Stimulated activated CD4-positive, alpha-beta T cell treated with anti-CD3 and anti-CD28 coated beads, Interleukin-15, amount 100 ng/mL, for 1 hour (primary cell): ENCODE measurements at places on chromosomes 4 and X.

GRCh38 chr4:78788007-78788889 lies 12.1 kb downstream of the BMP2K start:
- no peak for DNase-seq

DNA sequence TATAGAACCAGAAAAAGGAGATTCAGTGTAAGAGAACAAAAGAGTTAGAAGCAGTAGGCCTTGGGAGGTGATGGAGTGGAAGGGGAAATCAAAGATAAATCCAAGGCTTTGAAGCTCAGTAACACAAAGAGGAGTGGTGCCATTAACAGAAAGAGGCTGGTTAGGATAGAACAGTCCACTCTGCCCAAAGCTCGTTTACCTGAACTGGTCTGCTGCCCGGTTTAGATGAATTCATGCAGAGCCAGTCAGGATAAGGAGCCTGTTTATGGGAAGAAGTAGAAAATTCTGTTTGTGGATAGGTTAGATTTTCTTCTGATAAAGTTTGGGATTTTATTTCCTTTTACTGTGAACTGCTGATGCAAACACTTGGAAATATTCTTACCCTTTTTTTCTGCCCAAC lies 80.6 kb downstream of the HMGB2 start:
- DNase-seq: no peak

DNA sequence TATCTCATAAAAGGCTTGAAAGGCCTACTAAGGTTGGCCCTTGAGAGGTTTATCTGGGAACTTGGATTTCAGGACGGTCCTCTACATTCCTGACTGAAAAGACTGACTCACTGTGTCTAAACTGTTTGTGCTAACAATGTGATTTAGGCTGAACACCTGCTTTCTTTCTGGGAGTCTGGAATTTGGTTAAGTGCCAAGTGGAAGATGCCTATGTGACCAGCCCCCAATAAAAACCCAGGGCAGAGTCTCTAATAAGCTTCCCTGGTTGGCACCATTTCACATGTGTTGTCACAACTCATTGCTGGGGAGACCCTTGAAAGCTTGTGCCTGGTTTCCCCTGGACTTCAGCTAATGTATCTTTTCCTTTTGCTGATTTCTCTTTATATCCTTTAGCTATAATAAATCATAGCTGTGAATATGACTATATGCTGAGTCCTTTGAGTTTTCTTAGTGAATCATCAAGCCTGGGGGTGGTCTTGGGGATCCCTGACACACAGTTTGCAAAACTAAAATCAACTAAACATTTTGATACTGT lies 55.1 kb downstream of the GPR82 start:
- DNase-seq: no peak

- no peak for DNase-seq
Measured at GRCh38 chr4:175772170-175772705, 39.8 kb downstream of the GPM6A start.

- no peak for DNase-seq
Measured at GRCh38 chr4:2081540-2081939, 22.4 kb downstream of the NAT8L start.

- no peak for DNase-seq
Measured at GRCh38 chr4:42473071-42473684, 75.9 kb downstream of the SHISA3 start.

- no peak for DNase-seq
Measured at GRCh38 chr4:138647433-138647832, 368.1 kb upstream of the NOCT start.

DNA sequence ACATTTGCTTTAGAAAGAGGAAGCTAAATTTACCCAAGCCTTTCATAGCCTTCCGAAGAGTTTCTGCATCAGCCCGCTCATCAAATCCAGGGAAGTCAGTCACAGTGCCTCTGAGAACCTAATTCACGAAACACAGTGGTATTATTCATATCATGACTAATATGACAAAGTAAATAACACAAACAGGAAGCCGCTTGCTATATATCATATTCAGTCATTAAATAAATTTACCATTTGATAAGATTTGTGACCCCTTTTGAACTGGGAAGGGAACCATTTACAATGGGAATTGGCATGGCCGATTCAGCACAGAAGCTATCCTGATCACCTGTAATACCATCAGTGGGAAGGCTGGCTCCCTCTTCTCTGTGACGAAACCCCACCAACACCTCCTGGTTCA lies 10.5 kb downstream of the ANXA5 start:
- DNase-seq: no peak

DNA sequence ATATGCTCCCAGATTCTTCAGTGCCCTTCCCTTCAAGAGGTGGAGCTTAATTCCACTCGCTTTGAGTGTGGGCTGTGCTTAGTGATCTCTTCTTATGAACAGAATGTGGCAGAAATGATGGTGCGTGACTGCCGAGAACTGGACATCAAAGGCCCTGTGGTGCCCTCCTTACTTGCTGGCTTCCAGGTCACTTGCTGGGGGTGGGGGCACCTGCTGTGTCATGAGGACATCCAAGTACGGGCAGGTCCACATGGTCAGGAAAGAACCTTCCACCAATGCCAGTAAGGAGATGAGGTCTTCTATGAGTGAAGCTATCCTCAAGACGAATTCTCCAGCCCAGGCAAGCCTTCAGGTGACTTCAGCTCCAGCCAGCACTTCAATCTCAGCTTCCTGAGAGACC lies 95.8 kb downstream of the FAM53A start:
- DNase-seq: no peak

GRCh38 chr4:153611679-153612078 lies 72.4 kb upstream of the TLR2 start:
- no peak for DNase-seq

DNA sequence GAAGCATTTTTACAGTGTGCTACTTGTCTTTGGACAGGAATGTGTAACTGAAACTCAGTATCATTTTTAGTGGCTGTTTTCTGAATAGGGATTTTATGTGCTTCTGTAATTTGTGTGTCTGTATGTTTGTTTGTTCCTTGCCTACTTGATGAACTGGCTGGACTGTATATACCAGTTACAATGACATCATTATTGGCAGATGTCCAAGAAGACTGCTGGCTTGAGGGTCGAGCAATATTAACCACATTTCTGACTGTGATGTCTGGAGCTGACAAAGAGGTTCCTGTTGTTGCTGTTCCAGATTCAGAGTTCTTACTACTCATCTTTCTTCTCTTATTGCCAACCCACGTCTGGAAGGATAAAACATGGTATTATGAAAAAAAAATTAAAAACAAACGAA lies 33.0 kb downstream of the HDX start:
- DNase-seq: no peak

- no peak for DNase-seq
Measured at GRCh38 chr4:169723207-169723965, 34.4 kb downstream of the HPF1 start.

DNA sequence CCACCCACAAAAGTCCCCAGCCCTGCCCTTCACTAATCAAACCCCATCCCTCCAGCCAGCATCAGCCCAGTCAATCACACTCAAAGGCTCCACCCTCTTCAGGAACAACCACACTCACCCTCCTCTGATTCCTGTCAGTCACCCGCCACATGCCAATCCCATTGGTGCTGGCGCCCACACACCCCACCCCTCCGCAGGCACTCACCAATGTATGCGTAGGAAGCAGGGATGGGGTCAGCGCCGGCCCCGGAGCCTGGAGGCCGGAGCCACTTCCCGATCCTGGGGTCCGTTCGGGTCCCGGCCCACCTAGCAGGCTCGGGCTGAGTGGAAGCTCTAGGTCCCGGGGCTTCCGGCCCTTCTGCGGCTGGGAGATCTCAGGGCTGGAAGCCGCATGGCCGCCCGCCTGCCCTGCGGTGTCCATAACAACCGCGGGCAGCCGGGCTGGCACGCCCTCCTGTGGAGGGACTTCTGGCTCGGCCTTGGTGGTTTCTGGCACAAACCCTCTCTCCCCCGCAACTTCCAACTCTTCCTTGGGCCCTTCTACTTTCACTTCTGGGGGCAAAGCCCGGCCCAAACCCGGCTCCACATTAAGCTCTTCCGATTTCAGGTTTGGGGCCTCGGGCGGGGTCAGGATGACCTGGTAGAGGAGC lies 7.9 kb upstream of the CFP start:
- DNase-seq: no peak

DNA sequence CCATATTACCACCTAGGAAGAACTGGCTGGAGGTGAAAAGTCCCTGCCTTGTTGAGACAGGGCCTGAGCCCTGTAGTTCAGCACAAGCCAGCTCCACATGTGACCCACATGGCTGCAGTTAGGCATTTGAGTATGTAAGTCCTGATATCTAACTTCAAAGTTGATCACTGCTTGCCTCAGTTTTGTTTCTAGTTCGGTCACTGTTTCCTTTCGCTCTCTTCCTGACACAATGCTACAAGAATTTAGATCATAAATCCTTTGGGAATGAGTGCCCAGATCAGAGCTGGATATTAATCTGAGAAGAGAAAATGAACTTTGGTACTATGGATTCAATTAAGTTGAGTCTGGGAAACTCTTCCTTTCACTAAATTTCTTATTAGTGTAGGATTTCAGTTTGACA lies 48.4 kb downstream of the AKAP4 start:
- no peak for DNase-seq

DNA sequence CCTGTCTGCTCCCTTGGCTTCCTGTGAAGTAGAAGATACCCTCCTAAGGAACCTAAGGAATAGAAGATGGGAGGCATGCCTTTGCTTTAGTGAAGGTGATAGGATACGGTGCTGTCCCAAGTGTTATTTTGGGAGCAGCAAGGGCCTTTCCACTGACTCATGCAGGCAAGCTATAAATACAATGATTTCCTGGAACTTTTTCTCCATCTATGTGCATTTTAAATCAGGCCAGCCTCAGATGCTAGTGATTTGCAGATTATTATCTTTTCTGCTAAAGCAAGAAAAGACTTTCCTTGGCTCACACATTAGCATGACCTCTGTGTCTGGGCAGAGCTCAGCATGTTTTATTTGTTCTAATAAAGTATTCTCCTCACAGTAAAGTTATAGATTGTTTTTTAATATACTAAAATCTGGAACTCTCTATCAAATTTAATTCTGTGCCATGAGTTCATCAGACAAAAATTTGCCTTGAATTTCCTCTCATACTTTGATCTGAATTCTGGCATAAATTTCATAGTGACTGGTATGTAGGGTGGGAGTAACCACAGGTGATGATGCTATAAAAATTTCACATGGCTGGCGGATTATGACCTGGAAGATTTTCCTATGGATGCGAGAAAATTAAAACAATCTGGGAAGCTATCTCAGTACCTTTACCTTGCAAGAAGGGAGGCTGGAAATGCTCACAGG lies 131.7 kb downstream of the REPS2 start:
- no peak for DNase-seq

- DNase-seq: no peak
Measured at GRCh38 chrX:21674430-21675186, 16.5 kb upstream of the KLHL34 start.

- no peak for DNase-seq
Measured at GRCh38 chr4:7710576-7711306, 228.9 kb downstream of the AFAP1 start.

DNA sequence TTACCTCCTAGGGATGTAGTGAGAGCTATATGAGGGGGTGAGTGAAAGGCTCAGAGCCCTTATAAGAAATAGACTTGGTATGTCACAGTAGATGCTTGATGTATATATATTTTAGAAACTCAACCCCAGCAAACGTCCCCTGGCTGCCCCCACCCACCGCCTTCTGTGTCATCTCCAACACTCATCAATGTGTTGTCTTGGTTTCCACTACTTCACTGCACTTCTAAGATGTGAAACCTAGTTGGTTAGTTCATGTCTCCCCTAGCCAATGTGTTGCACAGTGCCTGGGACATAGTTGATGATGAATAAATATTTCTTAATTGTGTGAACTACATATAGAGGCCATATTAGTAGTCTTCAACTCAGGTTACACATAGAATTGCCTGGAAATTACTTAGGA lies 4.4 kb downstream of the FGFBP2 start:
- DNase-seq: no peak

GRCh38 chr4:143302536-143302935 lies 34.1 kb upstream of the GAB1 start:
- DNase-seq: no peak

GRCh38 chr4:27148211-27148895 lies 287.7 kb downstream of the STIM2 start:
- DNase-seq: no peak

DNA sequence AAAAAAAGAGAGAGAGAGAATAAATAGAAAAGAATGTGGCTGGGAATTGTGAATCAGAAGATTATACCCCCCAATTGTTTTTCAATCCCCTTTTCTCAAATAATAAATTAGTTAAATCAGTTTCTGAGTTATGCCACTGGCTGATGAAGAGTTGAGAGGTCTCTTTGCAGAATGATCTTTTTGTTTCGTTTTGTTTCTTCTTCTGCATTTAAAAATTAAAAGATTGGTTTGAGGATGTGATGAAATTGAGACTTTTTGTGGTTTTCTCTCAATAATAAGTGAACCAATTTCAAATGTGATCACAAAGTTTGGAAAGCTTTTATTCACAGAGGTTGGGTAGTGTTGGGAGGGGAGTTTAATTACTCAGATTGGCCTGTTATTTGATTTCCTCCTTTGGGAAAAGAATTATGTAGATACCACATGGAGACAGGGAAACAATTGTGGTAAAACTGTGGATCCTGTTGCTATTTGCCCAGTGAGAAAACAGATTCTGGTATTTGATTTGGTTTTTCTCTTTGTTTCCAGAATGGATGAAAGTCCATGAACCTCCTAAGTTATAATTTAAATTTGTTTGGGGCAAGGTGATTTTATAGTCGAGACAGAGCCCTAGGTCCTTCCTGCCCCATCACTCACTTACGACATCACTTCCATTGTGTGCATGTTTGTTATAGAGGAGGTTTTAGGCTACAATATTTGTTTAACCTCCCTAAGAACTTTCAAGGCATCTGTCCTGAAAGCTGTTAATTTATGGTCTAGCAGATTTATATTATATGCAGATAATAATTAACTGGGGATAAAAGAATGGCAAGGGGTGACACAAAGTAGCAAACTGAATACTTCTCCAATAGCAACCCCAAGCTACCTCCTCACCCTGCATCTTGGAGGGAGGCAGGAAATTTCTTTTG lies 92.0 kb upstream of the BMPR1B start:
- DNase-seq: no peak

DNA sequence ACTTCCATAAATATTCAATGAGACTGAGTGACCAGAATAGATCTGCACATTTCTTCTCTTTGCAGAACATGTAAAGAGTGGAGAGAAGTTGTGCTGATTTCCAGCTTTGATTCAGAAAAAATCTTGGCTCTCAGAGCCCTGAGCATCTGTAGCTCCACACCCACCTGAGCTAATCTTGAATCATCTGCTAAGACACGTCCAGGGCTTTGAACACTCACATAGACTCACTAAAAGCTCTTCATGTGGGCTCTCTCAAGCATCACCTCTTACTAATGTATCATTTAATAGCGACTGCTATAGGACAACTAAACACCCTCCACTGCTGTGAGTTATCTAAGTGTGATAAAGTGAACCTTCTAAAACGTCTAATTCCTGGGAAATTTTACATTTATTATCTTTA lies 147.7 kb upstream of the GRIA3 start:
- DNase-seq: no peak

GRCh38 chr4:186920483-186920882 lies 196.8 kb upstream of the FAT1 start:
- no peak for DNase-seq

- no peak for DNase-seq
Measured at GRCh38 chrX:106802388-106803275, at the start of gene TBC1D8B. Gene TBC1D8B, plus strand, starts transcription at chrX:106802673. Its CDS starts 181 bp downstream, at chrX:106802854.

GRCh38 chrX:149950681-149951080 lies 12.4 kb upstream of the EOLA2 start:
- DNase-seq: no peak
